Epithelial cell of proximal tubule (primary cell): ENCODE measurements at places on chromosomes 7 and 10. TPM values are rescaled to one million over a fixed set of nuclear protein-coding genes. Genes with fewer than 3 reads are reported as not detected.

RELN gene
- total RNA-seq: 1.2 and 3.8 TPM in 2 replicates

CYP3A4 gene
- total RNA-seq: not detected in 2 replicates

GIMAP2 gene
- 0.07 TPM in 1 of 2 replicates, not detected in the other for total RNA-seq

DNA sequence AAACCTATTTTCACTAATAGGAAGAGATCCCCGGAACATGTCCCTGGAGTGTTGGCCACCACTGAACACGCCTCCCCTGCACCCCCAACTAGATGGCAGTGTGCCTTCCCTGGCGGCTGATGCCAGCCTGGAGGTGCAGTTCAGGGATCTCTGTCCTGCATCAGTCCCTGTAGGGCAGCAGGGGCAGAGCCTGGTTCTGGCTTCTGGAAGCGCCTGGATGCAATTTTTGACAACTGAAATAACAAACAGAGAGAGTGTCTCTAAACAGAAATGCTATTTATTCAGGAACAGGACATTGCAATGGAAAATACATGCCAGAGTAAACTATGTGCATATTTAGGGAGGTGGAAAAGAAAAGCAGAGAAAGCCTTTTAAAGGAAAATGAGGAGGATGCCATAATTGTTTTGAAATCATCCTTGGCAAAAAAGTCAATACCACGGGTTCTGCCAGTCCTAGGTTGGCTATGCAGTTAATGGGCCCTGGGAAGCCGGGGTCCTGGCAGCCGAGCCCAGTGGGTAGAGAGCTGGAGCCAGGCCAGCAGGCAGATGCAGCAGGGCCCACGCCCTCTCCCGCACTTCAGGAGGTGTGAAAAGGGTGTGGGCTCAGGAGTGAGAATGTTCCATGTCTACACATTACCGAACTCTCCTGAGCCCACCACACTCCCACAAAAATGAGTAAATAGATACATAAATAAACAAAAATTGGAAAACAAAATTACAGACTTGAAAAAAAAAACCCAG lies 18.5 kb downstream of the ANTXRL start:
- DNase-seq: no peak

- no peak for DNase-seq
These were observed 366.5 kb upstream of the SEMA3C start for GRCh38 chr7:81285142-81285871.

GRCh38 chr7:90459888-90460287 lies 9.6 kb upstream of the PTTG1IP2 start:
- DNase-seq: no peak
